ENCODE measurements at places on chromosomes 5 and 9.

GRCh38 chr5:155258161-155258560 lies 244.6 kb downstream of the KIF4B start:
- no peak for DNase-seq

DNA sequence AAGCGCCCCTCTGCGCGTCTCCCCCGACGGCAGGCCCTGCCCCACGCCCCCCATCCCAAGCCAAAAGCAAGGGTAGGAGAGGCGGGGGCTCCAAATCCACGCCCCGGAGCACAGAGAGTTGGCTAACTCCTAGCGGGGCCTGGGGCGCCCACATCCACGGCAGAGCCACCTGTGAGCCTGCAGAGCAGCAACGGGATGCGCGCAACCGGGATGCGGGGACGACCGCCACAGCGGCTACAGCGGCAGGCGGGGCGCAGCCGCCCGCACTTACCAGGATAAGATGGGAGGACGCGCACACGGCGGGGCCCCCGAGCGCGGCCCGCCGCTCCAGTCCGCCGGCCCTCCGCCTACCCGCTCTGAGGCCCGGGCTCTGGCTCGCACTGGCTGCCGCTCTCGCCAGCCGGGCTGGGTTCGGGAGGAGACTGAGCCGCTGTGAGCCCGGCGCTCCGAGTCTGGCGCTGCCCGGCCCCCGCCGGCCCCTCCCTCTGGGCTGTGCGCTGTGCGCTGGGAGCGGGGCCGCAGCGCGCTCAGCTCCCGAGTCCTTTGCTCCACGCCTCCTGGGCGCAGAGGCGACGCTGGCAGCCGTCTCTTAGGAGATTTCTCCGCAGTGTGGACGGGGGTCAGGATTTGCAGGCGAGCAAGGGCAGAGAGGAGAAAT lies at the start of gene SLC24A2:
Gene SLC24A2 (minus strand): TSS at position 424 of the 658 bp plus-strand sequence.
- no peak for DNase-seq

- DNase-seq = no peak
Measured at GRCh38 chr9:132505991-132506655, 76.3 kb upstream of the BARHL1 start.

DNA sequence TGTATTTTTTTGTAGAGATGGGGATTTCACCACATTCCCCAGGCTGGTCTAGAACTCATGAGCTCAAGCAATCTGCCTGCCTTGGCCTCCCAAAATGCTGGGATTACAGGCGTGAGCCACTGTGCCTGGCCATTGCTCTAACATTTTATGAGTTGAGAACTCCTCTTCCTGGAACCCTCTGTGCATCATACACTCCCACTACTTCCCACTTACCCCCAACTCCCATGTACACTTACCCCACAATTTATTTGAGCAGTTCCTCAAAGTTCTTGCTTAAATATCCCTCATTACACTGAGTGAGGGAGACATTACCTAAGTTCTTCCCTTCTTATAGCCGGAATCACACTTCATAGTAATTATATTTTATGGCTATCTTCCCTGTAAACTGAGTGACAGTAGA lies 42.9 kb upstream of the GALNT10 start:
- DNase-seq = no peak

DNA sequence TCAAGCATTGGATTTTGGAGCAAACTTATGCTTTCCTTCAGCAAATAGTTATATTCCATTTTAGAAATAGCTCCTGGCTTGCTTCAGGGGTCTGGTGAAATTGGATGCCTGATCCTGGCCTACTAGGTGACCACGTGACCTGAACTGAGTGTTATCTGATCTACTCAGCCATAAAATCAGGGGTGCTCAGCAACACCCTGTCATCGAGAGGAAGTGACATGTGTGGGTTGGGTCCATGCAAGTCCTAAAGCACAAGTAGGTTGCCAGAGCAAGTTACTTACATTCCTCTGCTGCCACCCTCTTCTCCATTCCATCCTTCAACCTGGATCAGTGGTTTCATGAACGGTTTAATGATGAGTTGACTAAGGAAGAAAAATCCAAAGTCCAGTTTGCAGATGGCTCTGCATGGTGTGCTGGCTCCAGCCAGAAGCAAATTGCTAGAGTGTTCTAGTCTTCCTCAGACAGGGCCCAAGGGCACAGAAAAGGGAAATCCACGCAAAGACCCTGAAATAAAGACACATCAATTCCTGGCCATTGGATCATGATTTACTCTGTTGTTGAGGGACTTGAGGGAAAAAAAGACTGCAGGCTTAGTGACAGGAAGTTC lies 2.8 kb upstream of the FAM193B start:
- DNase-seq = no peak

- no peak for DNase-seq
Measured at GRCh38 chr5:135353952-135354721, 44.9 kb downstream of the MACROH2A1 start.

DNA sequence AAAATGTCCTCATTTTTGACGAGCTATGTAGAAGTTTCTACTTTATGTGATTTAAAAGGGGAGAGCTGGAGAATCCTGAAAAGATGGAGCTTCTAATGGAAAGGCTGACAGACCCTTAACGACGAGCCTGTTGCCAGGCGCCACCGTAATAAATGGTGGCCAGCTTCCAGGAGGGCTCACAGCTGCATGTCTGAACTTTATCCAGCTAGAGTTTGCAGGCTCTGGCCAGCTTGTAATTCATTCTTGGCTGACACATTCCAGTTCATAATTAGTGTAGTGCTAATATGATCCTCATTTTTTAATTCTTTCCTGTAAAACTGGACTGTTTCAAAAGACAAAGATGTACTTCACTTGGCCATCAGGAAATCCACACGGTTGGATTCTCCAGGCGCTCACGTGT lies 246.7 kb downstream of the GAS1 start:
- DNase-seq = no peak

- no peak for DNase-seq
Measured at GRCh38 chr9:91760906-91761305, 189.1 kb downstream of the ROR2 start.

DNA sequence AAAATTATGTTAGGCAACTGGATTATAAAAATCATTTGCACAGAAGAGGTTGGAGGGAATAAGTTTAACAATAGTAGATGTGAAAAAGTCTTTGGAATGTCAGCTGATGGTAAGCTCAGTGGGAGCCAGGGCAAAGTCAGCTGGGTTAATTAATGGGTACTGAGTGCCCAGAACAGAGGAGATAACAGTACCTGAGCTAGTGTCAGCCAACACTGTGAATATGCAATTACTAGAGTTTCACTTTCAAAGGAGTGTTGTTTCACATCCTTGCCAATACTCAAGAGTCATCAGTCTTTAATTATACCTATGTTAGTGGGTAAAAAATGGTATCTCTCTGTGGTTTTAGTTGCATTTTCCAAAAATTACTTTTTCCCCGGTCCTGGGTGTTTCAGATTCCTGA lies 135.1 kb downstream of the KIF4B start:
- no peak for DNase-seq

- DNase-seq = no peak
Measured at GRCh38 chr5:74938250-74938933, 72.2 kb upstream of the FAM169A start.

DNA sequence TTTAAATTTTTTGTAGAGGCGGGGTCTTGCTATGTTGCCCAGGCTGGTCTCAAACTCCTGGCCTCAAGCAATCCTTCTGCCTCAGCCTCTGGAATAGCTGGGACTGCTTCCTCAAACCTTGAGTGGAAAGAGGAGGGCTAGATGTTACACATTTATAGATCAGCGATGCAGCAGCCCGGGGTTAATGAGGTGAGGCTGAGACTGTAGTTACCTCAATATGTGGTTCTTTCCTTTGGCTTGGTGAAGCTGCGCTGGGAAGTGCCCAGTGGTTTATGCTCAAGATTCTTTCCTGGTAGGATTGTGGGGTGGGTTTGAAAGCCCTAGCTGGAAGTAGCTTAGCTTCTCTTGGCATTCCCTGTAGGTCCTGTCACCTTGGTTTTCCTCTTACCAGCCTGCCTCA lies 22.5 kb downstream of the ZNF618 start:
- DNase-seq = no peak

DNA sequence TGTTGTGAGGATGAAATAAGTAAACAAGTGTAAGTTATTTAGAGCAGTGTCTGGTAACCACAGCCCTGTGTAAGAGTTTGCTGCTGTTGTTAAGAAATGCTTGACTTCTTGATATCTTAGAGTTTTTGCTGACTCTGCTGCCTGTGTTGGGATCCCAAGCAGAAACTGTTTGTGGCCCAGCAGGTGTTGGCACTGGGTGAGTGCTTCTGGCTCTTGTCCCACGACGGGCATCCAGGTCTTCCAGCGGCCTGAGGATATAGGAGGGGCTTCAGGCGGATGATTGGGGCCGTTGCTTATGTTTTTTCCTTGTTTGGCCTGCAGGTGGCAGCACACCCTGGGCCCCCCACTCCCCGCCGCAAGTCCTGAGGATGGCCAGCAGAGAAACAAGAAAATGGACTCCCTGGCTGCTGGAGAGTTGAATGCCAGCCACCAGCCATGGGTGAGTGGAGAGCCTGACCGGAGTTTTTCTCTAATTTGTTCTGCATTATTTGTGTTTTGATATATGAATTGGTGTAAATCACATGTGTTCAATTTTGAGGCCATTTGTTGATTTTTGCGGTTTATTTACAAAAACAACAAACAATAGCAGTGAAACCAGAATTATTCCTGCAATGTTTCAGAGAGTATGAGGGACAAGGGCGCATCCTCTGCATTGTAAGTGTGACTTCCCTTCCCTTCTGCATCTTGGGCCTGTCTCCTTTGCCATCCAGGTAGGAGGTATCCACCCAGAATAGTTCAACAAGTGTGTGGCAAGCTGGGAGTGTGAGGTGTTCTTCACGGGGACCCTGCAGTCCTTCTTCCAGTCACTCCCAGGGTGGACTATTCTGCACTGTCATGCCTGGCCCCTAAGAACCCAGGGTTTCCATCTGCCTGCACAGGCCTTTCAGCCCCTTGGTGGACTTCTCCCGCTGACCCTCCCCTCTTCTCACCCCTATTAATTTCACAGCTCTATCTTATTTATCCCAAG lies 50.3 kb downstream of the SLC22A5 start:
- peak; percentile 80 for DNase-seq

DNA sequence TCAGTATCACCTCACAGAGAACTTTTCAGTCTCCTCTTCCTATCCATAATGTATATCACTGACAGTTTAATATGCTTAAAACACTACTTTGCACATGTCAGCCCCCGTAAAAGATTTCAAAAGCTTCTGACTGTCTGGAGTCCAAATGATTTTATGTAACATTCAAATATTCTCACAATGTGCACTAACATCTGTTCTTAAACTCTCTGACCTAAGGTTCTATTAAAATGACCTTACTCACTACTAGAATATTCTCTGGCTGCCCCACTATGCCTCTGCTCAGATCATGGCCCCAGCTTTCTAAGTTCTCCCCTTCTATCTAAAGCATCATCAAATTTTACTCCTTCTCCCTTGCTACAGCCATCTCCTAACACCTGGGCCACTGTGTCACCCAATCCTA lies 52.5 kb downstream of the AP3B1 start:
- DNase-seq = no peak

DNA sequence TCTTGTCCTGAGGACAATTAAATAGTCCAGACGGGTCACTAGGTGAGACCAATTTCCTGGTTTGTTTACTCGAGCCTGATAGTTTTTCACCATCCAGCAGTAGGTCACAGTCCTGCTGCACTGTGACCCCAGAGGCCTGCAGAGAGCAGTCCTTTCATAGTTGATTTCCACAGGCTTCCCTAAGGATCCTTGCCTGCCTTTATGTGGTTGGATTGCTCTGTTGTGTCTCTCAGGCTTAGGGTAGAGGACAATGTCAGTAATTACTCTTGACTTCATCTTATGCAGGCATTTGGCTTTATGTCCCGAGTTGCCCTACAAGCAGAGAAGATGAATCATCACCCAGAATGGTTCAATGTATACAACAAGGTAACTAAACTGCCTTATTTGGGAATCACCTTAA lies 9.0 kb upstream of the CATSPER3 start:
- no peak for DNase-seq

- peak; percentile 78 for DNase-seq
Measured at GRCh38 chr5:157511651-157512644, 51.9 kb downstream of the NIPAL4 start.

DNA sequence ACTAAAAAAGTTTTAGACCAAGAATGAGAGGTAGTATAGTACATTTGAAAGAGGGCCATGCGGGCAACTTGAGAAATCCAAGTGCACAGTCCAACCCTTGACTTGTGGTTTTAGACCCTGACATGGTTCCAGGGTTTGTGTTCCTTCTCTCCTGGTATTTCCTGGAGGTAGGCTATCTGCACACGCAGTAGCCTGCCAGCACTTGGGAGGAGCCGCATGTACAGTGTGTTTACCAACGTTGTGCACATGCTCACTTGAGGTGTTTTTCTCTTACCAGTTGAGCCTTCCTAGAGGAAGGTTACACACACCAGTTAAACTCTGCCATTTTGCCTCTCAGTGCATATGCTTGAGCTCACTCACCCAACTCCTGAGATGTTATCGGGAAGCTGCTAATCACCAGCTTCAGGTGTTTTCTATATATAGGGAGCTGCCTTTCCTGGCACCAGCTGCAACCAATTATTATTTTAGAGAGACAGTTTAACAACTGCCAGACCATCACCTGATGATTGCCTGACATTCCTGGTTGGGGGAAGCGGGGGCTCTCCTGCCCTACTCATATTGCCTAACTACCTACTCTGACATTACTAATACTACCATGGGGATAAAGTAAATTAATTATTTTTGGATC lies 593.4 kb upstream of the TUSC1 start:
- DNase-seq = no peak

DNA sequence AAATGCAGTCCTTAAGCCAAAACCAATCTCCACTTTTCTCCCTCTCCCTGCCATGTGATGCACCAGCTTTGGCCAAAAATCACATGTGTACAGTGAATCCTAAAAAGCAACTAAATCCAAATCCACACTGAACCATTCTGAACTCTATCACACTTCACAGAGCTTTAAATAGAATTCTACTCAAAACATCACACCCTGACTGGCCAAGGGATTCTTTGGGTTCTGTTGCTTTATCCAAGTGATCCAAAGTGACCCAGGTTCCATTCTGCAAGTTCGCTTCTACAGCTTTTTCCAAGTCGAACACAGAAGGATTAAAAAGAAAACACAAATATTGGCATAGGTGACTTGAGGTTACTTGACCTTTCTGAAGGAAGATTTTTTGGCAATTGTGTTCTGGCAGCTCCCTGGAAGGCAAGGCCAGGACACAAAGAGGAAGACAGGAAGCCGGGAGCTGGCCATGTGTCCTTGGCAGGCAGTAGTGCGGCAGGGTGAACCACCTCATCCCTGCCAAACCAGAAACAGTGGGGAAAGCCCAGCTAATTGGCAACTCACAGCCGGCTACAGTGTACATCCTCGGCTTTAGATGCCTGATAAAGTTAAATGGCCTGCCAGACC lies 115.0 kb downstream of the NFIB start:
- DNase-seq = no peak

DNA sequence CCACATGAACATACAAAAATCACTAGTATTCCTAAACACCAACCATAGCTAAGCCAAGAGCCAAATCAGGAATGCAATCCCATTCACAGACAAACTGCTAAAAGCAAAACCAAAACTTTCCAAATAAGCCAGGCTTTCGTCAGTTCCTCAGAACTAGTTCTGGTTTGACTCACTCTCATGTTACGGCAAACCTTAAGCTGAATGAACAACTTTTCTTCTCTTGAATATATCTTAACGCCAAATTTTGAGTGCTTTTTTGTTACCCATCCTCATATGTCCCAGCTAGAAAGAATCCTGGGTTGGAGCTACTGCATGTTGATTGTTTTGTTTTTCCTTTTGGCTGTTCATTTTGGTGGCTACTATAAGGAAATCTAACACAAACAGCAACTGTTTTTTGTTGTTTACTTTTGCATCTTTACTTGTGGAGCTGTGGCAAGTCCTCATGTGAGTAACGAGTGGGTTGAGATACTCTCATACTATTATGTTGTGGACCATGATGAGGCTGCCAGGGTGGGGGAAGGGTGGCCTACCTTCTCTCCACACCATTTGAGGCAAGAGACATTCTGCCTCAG lies at the start of gene PDCD1LG2:
Gene PDCD1LG2 (plus strand): TSS at position 172 of the 572 bp plus-strand sequence. CDS start 12,016 bp downstream, outside the sequence.
- no peak for DNase-seq

GRCh38 chr9:16544842-16545241 lies 325.6 kb downstream of the BNC2 start:
- DNase-seq = no peak
